ENCODE measurements at places on chromosomes 16 and 17.

GRCh38 chr16:67993207-67994039 lies 5.9 kb downstream of the DPEP2 start:
- DNase-seq, result peak; percentile 75

- peak; percentile 24 for DNase-seq
Measured at GRCh38 chr16:47037396-47037745, 63.9 kb upstream of the DNAJA2 start.

DNA sequence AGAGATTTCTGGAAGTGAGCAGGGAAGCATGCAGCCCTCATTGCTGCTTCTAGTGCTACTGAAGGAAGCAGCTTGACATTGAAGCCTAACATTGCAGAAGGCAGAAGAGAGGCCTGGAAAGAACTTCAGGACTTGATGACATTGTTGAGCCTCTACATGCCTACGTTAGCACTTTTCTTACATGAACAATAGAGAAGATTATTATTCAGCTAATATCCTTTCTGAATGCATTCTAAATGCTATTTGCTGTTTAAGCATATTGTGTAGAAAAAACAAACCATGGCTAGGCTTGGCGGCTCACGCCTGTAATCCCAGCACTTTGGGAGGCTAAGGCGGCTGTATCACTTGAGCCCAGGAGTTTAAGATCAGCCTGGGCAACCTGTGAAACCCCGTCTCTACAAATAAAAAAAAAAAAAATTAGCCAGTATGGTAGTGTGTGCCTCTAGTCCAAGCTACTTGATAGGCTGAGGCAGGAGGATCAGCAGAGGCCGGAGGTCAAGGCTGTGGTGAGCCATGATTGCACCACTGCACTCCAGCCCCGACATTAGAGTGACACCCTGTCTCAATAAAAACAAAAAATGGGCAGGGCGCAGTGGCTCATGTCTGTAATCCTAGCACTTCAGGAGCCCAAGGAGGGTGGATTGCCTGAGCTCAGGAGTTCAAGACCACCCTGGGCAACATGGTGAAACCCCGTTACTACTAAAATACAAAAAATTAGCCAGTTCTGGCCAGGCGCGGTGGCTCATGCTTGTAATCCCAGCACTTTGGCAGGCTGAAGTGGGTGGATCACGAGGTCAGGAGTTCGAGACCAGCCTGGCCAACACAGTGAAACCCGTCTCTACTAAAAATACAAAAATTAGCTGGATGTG lies 2.2 kb upstream of the AURKB start:
- DNase-seq, result no peak

GRCh38 chr16:86517652-86518258 lies 7.4 kb downstream of the FOXF1 start:
- DNase-seq, result no peak

DNA sequence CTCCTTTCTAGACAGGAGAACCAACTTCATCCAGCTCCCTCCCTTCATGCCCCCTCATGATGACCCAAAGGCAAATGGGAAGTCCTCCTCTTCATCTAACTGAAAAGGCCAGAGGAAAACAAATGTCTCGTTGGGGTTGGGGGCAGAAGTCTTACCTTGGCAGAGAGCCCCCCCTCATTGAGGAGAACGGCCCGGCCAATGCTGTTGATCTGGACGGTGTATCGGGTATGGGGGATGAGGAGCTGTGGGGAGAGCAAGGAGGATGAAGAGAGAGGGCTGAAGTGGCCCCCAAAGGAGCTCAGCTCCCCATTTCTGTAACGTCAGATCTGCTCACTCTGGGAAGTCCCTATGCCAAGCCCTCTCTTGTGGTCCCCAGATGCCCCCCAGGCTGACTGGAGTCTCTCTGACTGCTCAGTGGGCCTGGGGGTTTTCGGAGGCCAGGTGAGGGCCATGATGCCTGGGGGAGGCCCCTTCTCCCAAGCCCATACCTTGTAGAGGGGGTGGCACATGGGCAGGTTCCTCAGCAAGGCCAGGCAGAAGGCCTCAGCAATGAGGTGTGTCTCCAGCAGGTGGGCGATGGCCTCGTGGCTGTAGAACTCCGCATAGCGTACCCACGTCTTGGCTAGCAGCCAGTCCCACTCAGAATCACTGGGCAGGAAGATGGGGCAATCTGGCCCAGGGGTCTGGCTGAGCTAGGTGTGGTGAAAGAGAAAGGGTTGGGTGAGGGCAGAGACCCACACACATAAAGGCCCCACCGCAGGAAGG lies 10.8 kb downstream of the ALOX12B start:
- DNase-seq, result no peak

DNA sequence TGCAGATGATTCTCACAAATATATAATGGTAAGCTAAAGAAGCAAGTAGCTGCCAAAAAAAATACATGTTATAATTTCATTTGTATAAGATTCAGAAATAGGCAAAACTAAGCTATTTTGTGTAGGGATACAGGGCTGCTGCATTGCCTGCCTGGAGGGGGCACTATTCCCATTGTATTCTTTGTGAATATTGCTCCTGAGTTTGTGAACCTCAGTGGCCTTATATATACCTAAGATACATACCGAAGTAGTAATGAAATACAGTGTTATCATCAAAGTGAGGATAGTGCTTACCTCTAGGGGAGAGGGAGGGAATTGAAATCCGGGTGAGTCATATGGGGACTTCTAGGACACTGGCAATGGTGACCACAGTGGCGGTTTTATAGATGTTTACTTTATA lies 53.5 kb downstream of the C17orf58 start:
- DNase-seq, result no peak

- DNase-seq, result no peak
Measured at GRCh38 chr17:79855331-79856124, 16.3 kb upstream of the CBX4 start.

GRCh38 chr17:62621223-62621622 lies 6.2 kb upstream of the MRC2 start:
- DNase-seq, result no peak

- no peak for DNase-seq
Measured at GRCh38 chr17:36544044-36544306, 744 bp upstream of the GGNBP2 start.

DNA sequence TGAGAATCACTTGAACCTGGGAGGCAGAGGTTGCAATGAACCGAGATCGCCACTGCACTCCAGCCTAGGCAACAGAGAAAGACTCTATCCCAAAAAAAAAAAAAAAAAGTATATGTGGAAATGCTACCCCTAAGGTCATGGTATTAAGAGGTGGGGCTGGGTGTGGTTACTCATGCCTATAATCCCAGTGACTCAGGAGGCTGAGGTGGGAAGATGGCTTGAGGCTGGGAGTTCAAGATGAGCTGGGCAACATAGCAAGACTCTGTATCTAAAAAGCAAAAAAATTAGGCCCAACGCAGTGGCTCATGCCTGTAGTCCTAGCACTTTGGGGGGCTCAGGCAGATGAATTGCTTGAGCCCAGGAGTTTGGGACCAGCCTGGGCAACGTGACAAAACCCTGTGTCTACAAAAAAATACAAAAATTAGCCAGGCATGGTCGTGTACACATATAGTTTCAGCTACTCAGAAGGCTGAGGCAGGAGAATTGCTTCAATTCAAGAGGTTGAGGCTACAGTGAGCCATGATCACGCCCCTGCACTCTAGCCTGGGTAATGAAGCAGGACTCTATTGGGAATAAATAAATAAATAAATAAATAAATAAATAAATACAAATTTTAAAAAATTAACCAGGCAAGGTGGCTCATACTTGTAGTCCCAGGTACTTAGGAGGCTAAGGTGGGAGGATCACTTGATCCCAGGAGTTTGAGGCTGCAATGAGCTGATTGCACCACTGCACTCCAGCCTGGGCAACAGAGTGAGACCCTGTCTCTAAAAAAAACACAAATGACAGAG lies 32.3 kb upstream of the NUFIP2 start:
- no peak for DNase-seq

DNA sequence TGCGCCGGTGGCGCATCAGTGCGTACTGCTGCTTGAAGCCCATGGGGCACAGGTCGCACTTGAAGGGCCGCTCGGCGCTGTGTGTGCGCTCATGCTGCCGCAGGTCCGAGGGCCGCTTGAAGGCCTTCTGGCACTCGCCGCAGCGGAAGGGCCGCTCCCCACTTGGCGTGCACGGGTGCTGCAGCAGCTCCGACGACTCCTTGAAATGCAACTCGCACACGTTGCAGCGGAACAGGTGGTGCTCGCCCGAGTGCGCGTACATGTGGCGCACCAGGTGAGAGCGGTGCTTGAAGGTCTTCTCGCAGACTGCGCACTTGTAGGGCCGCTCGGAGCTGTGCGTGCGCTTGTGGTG lies 3.3 kb downstream of the ZNF319 start:
- no peak for DNase-seq

- no peak for DNase-seq
Measured at GRCh38 chr16:66853261-66854139, 9.3 kb downstream of the CA7 start.

DNA sequence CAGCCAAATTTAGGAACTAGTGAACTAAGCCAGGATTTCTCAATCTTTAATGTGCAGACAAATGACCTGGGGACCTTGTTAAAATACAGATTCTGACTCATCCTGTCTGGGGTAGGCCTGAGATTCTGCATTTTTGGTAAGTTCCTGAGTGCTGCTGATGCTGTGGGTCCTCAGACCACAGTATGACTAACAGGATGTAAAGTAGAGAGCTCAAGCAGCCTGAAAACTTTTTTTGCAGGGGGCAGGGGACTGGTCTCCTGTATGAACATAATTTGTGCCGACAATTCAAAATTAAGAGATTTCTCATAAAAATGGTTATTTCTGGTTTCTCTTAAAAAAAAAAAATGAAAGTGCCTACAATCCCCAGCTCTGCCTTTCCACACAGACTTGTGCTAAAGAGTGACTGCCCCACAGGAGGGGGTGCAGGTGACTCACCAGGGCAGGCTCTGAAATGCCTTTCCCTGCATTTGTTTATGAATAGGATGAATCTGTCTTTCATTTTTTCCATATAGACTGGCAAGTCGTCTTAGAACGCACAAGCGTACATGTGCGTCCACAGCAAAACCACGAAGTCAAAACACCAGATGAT lies 271.5 kb downstream of the PHKB start:
- DNase-seq, result no peak

DNA sequence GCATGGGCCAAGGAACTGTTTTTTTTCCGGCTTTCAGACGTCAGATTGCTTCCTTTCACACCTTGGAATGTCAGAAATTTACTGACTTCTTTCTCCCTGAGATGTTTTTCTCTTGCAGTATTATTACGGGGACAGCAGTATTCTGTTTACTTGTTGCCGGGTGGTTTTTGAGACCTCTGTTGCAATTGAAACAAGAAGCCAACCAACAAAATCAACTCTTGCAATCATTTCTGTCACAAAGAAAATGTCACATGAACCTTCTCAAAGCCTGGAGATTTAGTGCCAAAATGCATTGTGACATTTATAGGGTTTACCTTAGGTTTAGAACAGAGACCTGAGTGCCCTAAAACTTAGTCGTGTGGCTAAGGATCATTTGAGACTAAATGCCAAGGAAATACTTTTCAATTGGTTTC lies 174.3 kb downstream of the MAP2K6 start:
- DNase-seq, result no peak

GRCh38 chr17:263773-264172 lies 82.3 kb upstream of the DOC2B start:
- no peak for DNase-seq

- DNase-seq, result no peak
Measured at GRCh38 chr17:38748149-38748891, at the start of gene PCGF2. PCGF2 (minus strand) TSS chr17:38748336; CDS start chr17:38740402, 7,934 bp downstream.

DNA sequence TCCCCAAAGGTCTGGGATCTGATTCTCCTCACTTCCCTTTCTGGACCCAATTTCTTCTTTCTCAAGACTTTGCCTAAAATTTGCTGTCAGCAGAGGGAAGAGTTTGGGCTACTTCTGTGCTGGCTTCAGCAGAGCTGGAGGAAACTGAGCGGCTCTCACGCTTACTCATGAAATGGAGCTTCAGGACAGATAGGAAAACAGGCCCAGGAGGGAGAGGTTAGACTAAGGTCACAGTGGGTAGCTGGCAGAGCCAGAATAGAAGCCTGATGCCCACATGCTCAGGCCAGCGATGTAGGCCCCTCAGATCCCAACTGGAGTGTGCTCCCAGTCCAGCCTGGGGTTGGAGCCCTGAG lies 593 bp downstream of the SLC38A7 start:
- no peak for DNase-seq

GRCh38 chr17:78240012-78240655 lies 8.7 kb downstream of the TMEM235 start:
- no peak for DNase-seq

GRCh38 chr16:14057878-14058382 lies 13.2 kb upstream of the MRTFB start:
- no peak for DNase-seq

GRCh38 chr17:3547628-3548027 lies 10.0 kb downstream of the TRPV3 start:
- no peak for DNase-seq

All from stimulated activated CD4-positive, alpha-beta T cell treated with anti-CD3 and anti-CD28 coated beads, TNF-alpha, amount 100 ng/mL, for 48 hours (primary cell).